ENCODE measurements at places on chromosomes 13 and 19.

DNA sequence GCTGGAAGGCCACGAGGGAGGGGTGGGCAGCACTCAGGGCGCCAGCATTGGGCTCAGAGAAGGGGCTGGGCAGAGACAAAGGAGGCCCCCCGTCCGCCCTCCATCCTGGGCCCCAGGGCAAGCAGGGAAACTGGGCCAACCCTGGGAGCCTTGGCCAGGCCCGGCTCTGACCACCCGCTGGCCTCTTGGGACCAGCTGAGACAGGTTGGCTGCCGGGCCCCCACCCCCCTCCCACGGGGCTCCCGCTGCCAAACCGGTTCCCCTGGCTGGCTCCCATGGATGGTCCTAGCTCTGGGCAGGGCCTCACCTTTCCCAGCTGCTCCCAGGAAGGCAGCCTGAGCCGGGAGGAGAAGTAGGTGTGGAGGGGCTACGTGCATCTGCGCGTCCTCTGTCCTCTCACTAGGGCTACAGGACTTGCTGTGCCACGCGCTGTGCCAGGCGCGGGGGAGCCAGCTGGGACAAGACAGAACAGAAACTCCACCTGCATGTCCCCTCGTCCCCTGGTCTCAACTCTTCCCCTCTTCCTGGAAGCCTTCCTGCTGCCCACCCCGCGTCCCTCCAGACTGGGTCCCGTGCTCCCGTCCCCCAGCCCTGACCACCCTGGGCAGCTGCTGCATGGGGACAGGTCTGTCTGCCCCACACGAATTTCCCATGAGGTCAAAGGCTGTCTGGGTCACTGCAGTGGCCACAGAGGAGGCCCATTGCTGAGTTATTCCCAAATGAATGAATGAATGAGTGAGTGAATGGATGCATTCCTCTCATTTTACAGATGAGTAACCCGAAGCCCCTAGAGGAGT, 29.1 kb upstream of the NCCRP1 start:
- peak; percentile 63 for DNase-seq

DNA sequence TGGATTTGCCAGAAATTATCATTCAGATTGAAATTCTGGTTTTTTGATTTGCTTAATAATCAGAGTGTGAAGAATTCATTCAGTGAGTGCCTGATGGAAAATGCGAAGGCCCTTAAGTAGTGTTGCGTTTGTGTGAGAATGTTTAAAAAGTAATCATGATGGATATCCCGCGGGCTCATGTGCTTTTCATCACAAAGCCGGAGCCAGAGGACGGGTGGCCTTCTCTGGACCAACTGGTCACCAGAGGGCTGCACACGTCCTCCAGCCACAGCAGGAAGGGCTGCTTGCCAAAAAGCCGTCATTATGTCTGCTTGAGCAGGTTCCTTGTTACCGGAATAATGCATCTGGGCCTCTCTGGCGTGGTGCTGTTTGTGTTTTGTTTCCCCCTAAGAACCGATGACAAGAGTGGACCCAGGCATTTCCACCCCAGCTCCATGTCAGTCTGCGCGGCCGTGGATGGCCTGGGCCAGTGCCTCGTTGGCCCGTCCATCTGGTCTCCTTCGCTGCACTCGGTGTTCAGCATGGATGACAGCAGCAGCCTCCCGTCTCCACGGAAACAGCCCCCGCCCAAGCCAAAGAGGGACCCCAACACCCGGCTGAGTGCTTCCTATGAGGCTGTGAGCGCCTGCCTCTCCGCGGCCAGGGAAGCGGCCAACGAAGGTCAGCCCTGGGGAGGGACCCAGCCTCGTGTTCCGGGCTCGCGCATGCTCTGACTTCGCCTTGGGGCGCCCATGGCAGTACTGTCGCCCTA, 497.7 kb downstream of the MYO16 start:
- DNase-seq: no peak

- peak; percentile 75 for DNase-seq
Measured at GRCh38 chr19:55687281-55688201, 12.5 kb downstream of the EPN1 start.

DNA sequence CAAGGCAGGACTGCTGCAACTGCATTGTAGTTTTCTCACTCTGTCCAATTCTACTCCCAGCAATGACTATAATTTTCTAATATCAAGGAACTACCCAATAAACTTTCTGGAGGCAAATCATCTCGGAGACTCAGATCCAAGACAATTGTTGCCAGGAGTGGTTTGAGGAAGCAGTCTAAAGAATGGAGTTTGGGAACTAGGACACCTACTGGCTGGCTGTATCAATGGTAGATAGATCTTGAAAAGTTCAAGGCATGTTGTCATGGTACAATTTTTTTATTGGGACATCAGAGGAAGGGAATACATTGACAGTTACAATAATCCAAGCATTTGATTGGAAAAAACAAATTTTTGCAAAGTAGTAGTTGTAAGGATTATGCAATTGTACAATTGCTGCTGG, 648.3 kb upstream of the SLITRK6 start:
- DNase-seq: no peak

DNA sequence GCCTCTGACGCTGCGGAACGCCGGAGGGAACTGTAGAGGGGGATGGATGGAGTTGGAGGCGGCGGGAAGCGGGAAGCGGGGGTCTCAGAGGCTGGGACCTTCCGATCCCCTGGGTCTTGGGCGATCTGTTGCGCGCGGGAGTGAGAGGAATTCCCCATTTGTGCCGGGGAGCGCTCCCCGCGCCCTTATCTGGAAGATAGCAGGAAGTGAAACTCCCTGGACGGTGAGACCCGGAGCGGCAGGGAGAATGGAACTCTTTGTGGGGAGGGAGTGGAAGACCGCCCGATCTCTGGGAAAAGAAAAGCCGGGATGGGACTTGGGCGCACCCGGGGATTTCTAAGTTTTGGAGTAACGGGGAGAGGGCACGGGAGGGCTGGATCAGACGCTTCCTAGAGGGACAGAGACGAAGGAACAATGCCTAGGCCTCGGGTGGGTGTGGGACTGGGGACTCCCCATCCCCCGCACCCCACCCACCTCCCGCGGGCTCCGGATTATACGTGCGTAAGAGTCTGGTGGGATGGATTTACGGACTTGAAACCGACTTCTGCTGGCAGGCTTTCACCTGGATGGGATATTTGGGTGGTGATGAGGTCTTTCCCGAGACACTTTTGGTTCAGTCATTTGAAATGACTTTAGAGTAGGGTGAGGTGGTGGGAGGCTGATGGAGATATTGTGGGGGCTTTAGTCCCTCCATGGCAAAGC, 495 bp downstream of the LSR start:
- DNase-seq: peak; percentile 41

DNA sequence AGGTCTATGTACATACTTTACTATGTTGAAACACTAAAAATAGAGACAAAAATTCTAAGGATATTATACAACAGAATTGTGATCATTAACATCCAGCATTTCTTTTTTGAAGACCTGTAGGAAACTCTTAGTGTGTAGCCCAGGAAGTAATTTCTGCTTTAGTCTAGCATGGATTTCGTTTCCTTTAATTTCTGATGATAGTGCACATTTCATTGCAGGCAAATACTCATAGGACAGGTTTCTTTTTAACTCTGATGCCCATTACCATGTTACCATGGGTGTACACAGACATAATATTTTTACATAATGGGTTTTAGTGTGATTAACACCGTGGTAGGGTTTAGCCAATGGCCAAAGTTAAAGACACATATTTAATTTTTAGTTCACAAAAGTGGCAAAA, 27.1 kb downstream of the LIG4 start:
- no peak for DNase-seq

- peak; percentile 69 for DNase-seq
Measured at GRCh38 chr19:47157431-47158321, 27.0 kb downstream of the SAE1 start.
